ENCODE measurements at places on chromosomes 5 and 9.
A peak's percentile ranks its signal among the peaks of the same experiment; 100 is the strongest.

DNA sequence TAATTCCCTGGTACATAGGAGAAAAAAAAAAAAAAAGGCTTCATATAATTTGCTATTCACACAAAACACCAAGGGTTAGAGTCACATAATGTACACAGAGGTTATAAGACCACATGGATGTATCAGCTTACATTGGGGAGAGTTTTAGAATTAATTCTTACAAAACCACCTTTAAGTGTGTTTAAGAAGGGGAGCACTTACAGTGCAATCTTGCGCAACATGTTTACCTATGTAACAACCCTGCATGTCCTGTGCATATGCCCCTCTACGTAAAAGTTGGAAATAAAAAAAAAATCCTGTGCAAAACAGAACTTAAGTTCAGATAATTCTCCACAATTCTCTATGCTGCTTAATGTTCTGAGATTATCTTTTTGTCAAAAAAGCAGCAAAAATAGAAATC, 190.0 kb downstream of the DENND1A start:
- DNase-seq = no peak

- no peak for DNase-seq
These were observed 159.3 kb upstream of the PPP1R26 start for GRCh38 chr9:135320331-135320730.

- DNase-seq = no peak
These were observed 1650.5 kb upstream of the NUDT12 start for GRCh38 chr5:105213078-105213477.

DNA sequence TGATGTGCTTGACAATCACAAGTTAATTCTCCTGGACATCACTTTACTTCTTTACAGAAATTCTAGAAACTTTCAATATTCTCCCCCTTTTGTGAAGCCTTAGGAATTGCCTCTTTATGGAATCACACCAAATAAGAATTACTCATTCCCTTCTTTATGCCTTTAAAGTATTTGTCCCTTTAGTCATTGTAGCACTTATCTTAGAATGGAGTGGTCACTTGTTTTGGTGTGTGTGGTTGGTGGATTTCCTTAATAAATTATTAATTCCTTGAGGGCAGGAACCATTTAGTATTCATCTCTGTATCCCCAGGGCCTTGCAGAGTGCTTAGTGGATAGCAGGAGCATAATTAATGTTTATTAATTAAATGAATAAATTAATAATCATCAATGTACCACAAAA, 307.0 kb downstream of the ARRDC3 start:
- DNase-seq = no peak

- DNase-seq = no peak
These were observed 34.8 kb downstream of the ADAMTS12 start for GRCh38 chr5:33857037-33857436.

GRCh38 chr5:75519761-75520160, 8.1 kb downstream of the POLK start:
- DNase-seq = no peak

GRCh38 chr9:136823136-136824046, 15.6 kb downstream of the RABL6 start:
- DNase-seq = no peak

DNA sequence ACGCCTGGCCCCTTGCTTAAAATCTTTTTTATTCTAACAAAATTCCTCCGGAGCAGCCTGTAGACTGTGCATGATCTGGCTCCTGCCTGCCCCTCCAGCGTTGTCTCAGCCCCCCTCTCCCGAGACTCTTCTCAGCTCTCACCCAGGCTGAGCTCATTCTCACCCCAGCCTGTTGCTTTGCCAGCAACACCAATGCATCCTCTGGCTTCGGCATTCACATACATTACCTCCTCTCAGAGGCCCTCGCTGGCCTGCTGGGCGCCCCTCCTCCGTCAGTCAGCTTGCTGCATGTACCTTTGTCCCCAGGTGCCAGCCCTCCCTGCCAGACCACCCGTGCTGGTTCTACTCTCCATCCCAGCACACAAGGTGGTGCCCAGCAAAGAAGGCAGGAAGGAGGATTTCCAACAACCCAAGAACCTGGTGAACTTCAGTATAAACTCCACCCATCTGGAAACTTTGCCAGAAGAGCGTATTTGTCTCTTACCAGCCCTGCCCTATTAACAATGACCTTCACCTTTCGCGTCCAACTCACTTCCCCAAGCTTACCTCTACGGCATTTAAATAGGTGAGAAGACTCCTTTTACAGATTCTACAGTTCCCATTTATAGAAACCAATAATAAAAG, 35.0 kb downstream of the MYO10 start:
- DNase-seq = no peak

GRCh38 chr5:150987746-150988145, 32.6 kb upstream of the GPX3 start:
- no peak for DNase-seq

DNA sequence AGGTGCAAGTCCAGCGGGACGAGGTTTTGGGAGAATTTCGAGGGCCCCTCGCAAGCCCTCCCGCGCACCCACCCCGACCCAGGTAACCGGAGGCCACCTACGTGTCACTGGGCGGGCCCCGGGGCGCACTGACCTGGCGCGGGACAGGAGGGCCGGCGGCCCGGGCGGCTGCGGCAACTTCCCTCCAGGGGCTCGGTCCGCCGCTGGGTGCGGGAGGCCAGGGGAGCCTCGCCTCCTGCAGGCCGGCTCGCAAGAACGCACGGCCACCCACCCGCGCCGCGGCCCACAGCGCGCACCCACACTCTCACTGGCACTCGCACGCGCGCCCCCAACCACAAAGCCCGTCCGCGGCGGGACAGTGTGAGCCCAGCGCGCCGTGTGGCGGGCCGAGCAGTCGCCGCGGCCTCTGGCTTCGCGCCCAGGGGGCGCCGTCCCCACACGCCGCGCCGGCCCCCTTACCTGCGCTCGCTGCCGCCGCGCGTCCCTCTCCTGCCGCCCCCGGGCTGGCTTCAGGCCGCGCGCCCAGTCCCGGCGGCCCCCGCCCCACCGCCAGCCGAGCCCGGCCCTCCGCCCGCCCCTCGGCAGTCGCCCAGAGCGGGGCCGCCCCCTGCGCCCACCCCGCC, 451 bp downstream of the LPAR1 start:
- DNase-seq = peak; percentile 85

DNA sequence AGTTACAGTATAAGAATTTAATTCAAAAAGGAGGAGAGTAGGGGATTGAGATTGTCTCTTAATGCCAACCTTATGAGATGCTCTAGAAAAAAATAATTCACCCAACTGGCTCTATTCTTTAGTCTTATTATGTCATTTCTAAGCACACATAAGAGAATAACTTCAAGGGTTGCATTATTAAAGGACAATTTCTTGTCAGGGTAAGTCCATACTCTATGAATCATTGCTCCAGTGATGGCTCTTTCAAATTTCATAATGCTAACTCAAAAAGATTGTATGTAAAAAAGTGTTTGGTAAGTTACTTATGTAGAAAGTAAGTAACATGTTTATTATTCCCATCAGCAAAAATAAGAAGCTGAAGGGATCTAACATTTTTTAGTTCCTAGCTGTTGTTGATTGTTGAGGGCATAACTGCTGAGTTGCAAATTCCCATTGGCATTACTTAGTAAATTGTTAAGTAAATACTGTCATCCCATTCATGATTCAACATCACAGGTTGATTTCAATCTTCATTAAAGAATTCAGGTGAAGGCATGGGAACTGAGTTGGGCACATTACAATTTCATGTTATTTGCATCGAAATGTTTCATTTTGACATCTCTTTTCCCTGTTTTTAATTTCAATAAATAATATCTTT, 28.6 kb downstream of the ALDH1A1 start:
- DNase-seq = no peak

DNA sequence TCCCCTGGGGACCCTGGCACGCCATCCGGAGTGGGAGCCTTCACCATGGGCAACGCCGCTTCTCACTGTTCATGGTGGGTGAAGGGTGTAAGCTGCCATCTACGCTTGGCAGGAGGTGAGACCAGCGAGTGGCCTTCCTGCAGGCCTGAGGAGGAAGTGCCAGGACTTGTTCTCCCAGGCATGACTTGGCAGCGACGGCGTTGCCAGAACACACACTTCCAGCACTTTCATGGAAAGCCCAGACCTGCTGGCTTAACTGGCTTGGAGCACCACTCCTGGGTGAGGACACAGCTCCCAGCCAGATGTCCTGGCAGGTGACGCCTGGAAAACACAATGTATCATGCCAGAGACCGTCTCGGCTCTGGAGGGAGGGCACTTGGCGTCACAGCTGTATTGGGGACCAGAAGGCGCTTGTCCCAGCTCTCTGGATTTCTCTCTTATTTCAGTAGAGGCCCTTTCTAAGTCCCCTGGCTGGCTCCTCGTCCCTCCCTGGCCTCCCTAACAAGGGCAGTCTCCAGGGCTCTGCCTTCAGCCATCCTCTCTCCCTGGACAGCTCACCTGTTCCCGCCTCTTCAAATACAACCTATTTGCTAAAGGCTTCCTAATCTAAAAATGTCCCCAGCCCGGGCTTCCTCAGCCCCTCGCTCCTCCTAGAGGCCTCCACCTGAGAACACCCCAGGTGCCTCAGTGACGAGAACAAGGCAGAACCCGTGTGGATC, 188.3 kb downstream of the OLFM1 start:
- no peak for DNase-seq

GRCh38 chr5:76787237-76787636, 31.6 kb upstream of the F2RL1 start:
- DNase-seq = no peak

DNA sequence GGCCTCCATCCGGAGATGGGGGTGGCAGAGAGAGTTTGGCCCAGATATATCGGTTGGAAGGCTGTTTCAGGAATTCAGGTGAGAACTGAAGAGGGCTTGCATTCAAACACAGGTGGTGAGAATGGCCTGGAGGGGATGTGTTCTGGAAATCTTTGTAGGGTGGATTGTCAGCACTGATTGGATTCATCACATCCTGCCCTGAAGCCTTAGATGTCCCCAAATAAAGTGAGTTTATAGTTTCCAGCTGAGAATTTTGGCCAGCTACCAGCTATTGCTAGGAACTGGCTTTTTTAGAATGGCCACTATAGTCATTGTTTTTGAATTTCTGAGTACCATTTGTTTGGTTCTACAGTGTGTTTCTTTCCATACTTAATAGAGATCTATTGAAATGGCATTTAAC, 46.1 kb upstream of the ANKH start:
- DNase-seq = no peak

- DNase-seq = no peak
These were observed 729 bp upstream of the TMEM38B start for GRCh38 chr9:105693435-105694189.

DNA sequence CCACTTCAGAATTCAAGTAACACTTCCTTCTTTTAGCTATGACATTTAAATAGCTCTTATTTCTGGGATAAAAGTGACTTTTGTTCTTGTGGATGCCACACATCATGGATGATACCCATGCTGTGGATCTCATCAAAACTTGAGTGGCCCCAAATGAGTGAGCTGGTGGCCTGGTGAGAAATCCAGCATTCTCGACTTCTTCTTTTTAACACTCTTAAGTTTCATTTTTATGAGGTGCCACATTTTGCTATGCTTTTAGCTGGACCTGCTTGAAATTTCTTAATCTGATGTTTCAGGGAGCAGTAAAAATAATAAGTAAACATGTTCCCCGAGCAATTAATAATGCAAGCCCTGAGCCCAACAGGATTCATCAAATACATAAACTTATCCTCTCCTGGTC, 384.8 kb upstream of the MEF2C start:
- DNase-seq = no peak

DNA sequence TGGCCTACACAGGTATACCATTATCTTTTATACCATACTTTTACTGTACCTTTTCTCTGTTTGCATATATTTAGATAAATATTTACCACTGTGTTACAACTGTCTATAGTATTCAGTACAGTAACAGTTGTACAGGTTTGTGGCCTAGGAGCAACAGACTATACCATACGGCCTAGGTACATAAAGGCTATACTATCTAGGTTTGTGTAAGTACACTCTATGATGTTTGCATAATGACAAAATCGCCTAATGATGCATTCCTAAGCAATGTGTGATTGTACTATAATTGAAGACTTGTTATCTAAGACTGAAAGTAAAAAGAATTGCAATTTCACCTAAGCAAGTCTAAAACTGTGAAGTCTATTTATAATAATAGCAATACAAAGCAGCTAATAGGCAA, 3.9 kb downstream of the C9orf72 start:
- DNase-seq = no peak

GRCh38 chr9:94805585-94805984, 79.1 kb downstream of the AOPEP start:
- no peak for DNase-seq

DNA sequence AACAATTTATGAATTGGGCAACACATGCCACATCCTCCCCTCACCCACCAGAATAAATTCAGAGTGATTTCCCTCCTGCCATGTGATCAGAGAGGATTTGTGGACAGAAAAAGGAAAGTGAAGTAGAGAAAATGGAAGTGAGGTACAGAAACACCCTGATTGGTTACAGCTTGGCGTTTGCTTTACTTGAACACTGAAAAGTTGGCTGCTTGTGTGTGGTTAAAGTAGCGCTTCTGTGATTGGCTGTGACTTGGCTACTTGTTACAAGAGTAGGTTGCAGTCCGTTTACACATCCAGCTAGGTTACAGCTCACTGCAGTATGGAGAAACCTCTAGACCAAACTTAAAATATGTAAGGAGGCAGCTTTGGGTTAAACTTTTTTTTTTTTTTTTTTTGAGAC, 205.2 kb upstream of the ZNF608 start:
- no peak for DNase-seq

- no peak for DNase-seq
These were observed 199.7 kb downstream of the ATPSCKMT start for GRCh38 chr5:10049858-10050455.

Measured in chondrocyte (in vitro differentiated cells).